Left lung (tissue), 14 donors: ENCODE measurements at places on chromosomes 1 and 21. TPM values are rescaled to one million over a fixed set of nuclear protein-coding genes. Genes with fewer than 3 reads are reported as not detected.

The RGS8 gene
- polyA plus RNA-seq, result not detected

The RNF207 gene
- polyA plus RNA-seq, result 16.3 TPM

The VCAM1 gene
- polyA plus RNA-seq, result 53.4 TPM

The ZNF683 gene
- 0.21 TPM for polyA plus RNA-seq

The RNU1-4 gene
- polyA plus RNA-seq, result 9.4 TPM

The RGS1 gene
- polyA plus RNA-seq, result 1.5 TPM

The SYCP1 gene
- 0.38 TPM for polyA plus RNA-seq

The HTR6 gene
- not detected for polyA plus RNA-seq

The AGMAT gene
- polyA plus RNA-seq, result 0.81 TPM

The IGSF21 gene
- 0.14 TPM for polyA plus RNA-seq

The CLCA1 gene
- polyA plus RNA-seq, result not detected

The MSH4 gene
- polyA plus RNA-seq, result 0.41 TPM

The RXFP4 gene
- polyA plus RNA-seq, result 0.82 TPM

The PODN gene
- 10.7 TPM for polyA plus RNA-seq

The FMO3 gene
- 0.97 TPM for polyA plus RNA-seq

The TFF2 gene
- polyA plus RNA-seq, result not detected

The S100A8 gene
- 30.8 TPM for polyA plus RNA-seq

The CFHR2 gene
- polyA plus RNA-seq, result not detected

The CYP2J2 gene
- polyA plus RNA-seq, result 2.5 TPM

The KIF17 gene
- polyA plus RNA-seq, result 5.3 TPM

The MXRA8 gene
- polyA plus RNA-seq, result 142 TPM

The OR10J1 gene
- 0.06 TPM for polyA plus RNA-seq

The TENT5C gene
- 17.5 TPM for polyA plus RNA-seq

The TPTE gene
- not detected for polyA plus RNA-seq

The LRRC53 gene
- not detected for polyA plus RNA-seq

The GPR89A gene
- polyA plus RNA-seq, result 36.2 TPM

The GREM2 gene
- 3.2 TPM for polyA plus RNA-seq

The NUDT4B gene
- polyA plus RNA-seq, result 1.4 TPM

The ENAH gene
- polyA plus RNA-seq, result 249 TPM

The IPP gene
- polyA plus RNA-seq, result 23.4 TPM

The AMY1C gene
- 1.5 TPM for polyA plus RNA-seq

The PLEKHA6 gene
- 16.0 TPM for polyA plus RNA-seq

The GOLT1A gene
- polyA plus RNA-seq, result 8.4 TPM

The RSBN1 gene
- polyA plus RNA-seq, result 22.8 TPM

The PYHIN1 gene
- 1.3 TPM for polyA plus RNA-seq

The OR10Z1 gene
- 0.17 TPM for polyA plus RNA-seq

The PRSS38 gene
- polyA plus RNA-seq, result not detected

The CREB3L4 gene
- polyA plus RNA-seq, result 37.2 TPM

The KCNAB2 gene
- 5.7 TPM for polyA plus RNA-seq

The SSR2 gene
- polyA plus RNA-seq, result 522 TPM

The PDPN gene
- 42.8 TPM for polyA plus RNA-seq

The MAP1LC3C gene
- 1.6 TPM for polyA plus RNA-seq
